ENCODE measurements at places on chromosomes 6 and 20. TPM values are rescaled to one million over a fixed set of nuclear protein-coding genes. Genes with fewer than 3 reads are reported as not detected.
A peak's percentile ranks its signal among the peaks of the same experiment; 100 is the strongest.

Gene KCNK15
- total RNA-seq, result not detected

Gene HLA-C
- total RNA-seq, result 613 TPM

DNA sequence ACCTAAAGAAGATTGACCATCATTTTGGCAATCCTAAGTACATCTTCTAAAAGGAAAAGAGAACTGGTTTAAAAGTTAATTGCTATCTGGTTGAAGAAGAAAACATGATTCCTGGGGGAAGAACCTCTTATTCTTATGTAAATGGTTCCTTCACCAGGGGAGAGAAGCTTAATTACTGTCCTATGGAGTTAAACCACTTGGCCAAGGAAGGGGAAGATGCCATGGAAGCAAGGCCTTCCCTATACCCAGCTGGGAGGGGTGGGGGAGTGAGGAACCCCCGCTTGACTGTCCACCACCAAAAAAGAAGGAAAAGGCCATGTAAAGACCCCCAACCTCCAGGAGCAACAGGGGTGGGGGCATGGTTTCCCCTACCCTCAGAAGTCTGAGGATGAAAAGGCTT, 962.1 kb downstream of the GRIK2 start:
- peaks cover 1% of the 10 kb centered on the region for H3K4me1 ChIP-seq
- no peak overlapping the region for H3K27ac ChIP-seq
- no peak for DNase-seq
- H3K27me3 ChIP-seq, result no peaks in the 10 kb centered on the region
- no peak overlapping the region for H3K4me3 ChIP-seq
- no peaks in the 10 kb centered on the region for H3K36me3 ChIP-seq

GRCh38 chr6:123715006-123715863, 78.5 kb upstream of the TRDN start:
- no peak overlapping the region for H3K27ac ChIP-seq
- no peaks in the 10 kb centered on the region for H3K4me1 ChIP-seq
- H3K27me3 ChIP-seq, result no peaks in the 10 kb centered on the region
- no peaks in the 10 kb centered on the region for H3K36me3 ChIP-seq
- no peak overlapping the region for H3K4me3 ChIP-seq
- DNase-seq, result peak; percentile 78

GRCh38 chr6:7052443-7053011, 55.2 kb upstream of the RREB1 start:
- H3K27me3 ChIP-seq, result no peaks in the 10 kb centered on the region
- no peaks in the 10 kb centered on the region for H3K4me1 ChIP-seq
- DNase-seq, result no peak
- no peak overlapping the region for H3K4me3 ChIP-seq

DNA sequence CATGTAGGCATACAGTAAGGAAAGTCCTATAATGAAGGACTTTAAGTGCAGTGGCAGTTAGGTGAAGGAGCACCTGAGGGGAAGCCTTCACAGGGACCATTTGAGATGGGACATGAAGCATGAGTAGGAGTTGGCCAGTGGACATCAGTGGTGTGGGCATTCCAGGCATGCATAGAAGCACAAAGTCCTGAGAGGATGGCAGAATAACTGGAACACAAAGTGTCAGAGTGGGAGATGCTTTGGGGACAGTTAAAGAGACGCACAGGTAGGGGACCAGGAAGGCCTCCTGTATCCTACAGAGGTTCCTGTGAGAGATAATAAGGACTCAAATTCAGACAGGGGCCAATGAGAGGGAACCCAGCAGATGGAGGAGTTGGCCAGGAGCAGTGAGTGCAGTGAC, 26.4 kb upstream of the EFHC1 start:
- no peaks in the 10 kb centered on the region for H3K36me3 ChIP-seq
- no peaks in the 10 kb centered on the region for H3K27me3 ChIP-seq
- H3K4me1 ChIP-seq, result peaks cover 1% of the 10 kb centered on the region

GRCh38 chr6:26162399-26162798, 75.2 kb downstream of the HFE start:
- no peaks in the 10 kb centered on the region for H3K27me3 ChIP-seq
- no peak for DNase-seq
- H3K27ac ChIP-seq, result no peak overlapping the region
- H3K4me1 ChIP-seq, result peaks cover 21% of the 10 kb centered on the region
- no peak overlapping the region for H3K4me3 ChIP-seq

All from Karpas-422 (cell line).